Activated naive CD8-positive, alpha-beta T cell treated with anti-CD3 and anti-CD28 coated beads for 36 hours (primary cell): ENCODE measurements at places on chromosomes 4 and X.

- no peak for DNase-seq
These were observed 152.7 kb downstream of the SOWAHB start for GRCh38 chr4:76745240-76745639.

- DNase-seq: no peak
These were observed 41.8 kb upstream of the HS3ST1 start for GRCh38 chr4:11470438-11471045.

GRCh38 chr4:72067051-72067450, 35.3 kb downstream of the NPFFR2 start:
- no peak for DNase-seq

GRCh38 chr4:3389233-3390215, 52.2 kb upstream of the HGFAC start:
- no peak for DNase-seq

DNA sequence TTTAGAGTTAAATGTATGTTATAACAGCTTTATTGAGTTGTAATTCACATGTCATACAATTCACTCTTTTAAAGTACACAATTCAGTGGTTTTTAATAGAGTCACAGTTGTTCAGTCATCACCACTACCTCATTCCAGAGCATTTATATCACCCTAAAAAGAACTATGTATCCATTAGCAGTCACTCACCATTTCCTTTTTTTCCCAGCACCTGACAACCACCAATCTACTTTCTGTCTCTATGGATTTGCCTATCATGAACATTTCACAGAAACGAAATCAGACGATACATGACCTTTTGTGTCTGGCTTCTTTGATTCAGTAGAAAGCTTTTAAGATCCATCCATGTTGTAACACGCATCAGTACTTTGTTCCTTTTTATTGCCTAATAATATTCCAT, 52.9 kb upstream of the FRAS1 start:
- DNase-seq: no peak

DNA sequence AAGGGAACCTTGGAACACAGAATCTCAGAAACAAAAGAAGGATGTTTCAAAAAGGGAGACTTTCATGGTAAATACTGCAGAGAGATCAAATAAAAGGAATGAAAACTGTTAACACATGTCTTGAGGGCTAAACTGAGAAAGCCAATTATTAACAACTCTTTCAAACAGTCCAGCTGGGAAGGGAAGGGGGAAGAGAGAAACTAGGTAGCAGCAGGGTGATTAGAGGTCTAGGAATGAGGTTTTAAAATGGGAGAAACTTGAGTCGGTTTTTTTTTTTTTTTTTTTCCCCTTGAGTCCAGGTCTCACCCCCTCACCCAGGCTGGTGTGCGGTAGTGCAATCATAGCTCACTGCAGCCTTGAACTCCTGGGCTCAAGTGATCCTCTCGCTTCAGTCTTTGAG, 4.3 kb downstream of the BCLAF3 start:
- DNase-seq: no peak
